Left ventricle myocardium superior (tissue), 1 donor: ENCODE measurements at places on chromosomes 7 and 10. TPM values are rescaled to one million over a fixed set of nuclear protein-coding genes. Genes with fewer than 3 reads are reported as not detected.

GRCh38 chr10:87600581-87600980, 59.1 kb upstream of the PAPSS2 start:
- no peak for DNase-seq

GRCh38 chr7:77501192-77501515, 35.9 kb upstream of the PTPN12 start:
- no peak for DNase-seq

TFEC gene
- total RNA-seq: 2.0 TPM

MPLKIP gene
- total RNA-seq: 15.4 TPM

GRCh38 chr7:107234436-107234835, 65.6 kb downstream of the HBP1 start:
- no peak for DNase-seq

- no peak for DNase-seq
These were observed 310.4 kb downstream of the HGF start for GRCh38 chr7:81459485-81459884.

SLC26A5 gene
- total RNA-seq: not detected

GRCh38 chr10:122323189-122323588, 51.3 kb upstream of the PLEKHA1 start:
- DNase-seq: no peak
